Muscle of leg (tissue), 16 donors: ENCODE measurements at places on chromosomes 4 and X. TPM values are rescaled to one million over a fixed set of nuclear protein-coding genes. Genes with fewer than 3 reads are reported as not detected.

Gene DKK2
- 45.0 TPM for total RNA-seq

Gene DBET
- total RNA-seq, result not detected

Gene JAKMIP1
- not detected for total RNA-seq

Gene GLRB
- total RNA-seq, result 8.9 TPM

Gene PABPC4L
- total RNA-seq, result 6.0 TPM

Gene UGT2A3
- not detected for total RNA-seq
